ENCODE measurements at places on chromosomes 4 and X.

DNA sequence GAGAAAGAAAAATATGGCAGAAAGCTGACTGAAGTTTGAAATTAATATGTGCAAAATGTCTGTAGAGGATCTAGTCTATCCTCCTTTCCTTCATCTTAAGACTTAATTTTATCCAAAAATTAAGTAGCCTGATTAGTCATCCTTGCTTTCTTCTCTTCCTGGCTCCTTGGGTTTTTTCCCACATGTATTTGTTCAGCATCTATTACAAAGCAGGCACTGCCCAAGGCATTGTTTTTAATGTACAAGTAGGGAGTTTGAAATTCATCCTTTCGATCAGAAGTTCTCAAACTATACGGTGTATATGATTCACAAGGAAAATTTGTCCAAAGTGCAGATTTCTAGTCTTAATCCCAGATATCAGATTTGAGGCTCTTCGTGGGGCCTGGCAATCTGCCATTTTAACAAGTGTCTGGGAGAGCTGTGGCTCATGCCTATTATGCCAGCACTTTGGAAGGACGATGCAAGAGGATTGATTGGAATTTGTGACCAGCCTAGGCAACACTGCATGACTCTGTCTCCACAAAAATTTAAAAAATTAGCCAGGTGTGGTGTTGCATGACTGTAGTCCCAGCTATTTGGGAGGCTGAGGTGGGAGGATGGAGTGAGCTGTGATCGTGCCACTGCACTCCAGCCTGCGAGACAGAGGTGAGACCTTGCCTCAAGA lies 19.4 kb upstream of the YTHDC1 start:
- no peak for DNase-seq

DNA sequence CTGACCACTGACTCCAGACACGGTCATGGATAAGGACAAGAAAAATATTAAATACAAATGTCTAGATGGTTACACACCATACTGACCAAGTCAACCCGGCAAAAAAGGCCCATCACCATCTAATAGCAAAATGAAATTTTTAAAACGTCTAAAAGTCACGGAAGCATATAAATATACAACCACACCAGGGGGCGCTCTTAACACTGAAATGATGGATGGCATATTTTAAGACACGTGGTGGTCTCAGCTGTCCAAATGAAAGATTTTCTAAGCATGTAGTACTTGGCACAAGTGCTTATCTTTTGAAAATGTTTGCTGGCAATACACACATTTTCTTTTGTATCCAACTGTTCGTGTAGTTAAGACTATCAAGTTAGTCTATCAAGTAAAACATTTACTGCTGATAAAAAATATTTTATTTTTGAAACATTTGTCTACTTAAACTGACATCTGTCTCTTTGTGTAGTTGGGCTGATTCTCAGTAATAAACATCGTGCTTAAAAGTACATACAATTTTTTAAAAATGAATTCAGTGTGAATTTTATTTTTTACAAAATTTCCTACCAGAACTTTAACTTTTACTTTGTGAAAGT lies 64.6 kb downstream of the COX7B2 start:
- DNase-seq: peak; percentile 83

GRCh38 chrX:109537324-109537665 lies 651 bp downstream of the NXT2 start:
- no peak for DNase-seq

GRCh38 chr4:54800831-54801530 lies 143.2 kb downstream of the KIT start:
- DNase-seq: no peak

- DNase-seq: no peak
Measured at GRCh38 chr4:183321079-183321478, 1.0 kb upstream of the CLDN22 start.

DNA sequence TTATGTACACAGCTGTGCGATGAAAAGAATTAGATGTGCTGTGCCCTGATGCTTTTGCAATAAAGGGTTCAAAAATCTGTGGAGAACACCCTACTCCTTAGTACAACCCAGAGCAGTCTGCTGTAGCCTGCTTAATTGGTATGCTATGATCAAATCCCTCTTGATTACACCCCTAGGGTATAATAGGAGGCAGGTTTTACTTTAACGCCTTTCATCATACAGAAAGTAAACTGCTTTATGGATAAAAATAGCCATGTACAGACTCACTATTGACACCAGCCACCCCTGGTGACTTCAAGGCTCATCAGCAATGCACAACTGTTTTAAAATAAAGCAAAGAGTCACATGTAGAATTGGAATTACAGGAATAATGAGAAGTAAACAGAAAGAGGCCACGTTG lies 315.3 kb downstream of the DMD start:
- no peak for DNase-seq

All from NCI-H82 (cell line).